Body of pancreas (tissue), 4 donors: ENCODE measurements at places on chromosomes 5 and 9. TPM values are rescaled to one million over a fixed set of nuclear protein-coding genes. Genes with fewer than 3 reads are reported as not detected.

The KLF4 gene
- 22.7 TPM for total RNA-seq

The BARHL1 gene
- total RNA-seq, result not detected

The IFNW1 gene
- not detected for total RNA-seq

The PTPN3 gene
- total RNA-seq, result 13.2 TPM

The PDZD2 gene
- 12.9 TPM for total RNA-seq

GRCh38 chr5:126000507-126000906 lies 422.7 kb upstream of the GRAMD2B start:
- no peak overlapping the region for H3K4me3 ChIP-seq
- H3K27ac ChIP-seq, result no peak overlapping the region
- no peak for DNase-seq
- H3K27me3 ChIP-seq, result no peaks in the 10 kb centered on the region
- H3K36me3 ChIP-seq, result no peaks in the 10 kb centered on the region

GRCh38 chr5:153523211-153523610 lies 32.7 kb downstream of the GRIA1 start:
- H3K4me1 ChIP-seq, result no peaks in the 10 kb centered on the region
- H3K4me3 ChIP-seq, result no peak overlapping the region
- no peak for DNase-seq
- H3K36me3 ChIP-seq, result no peaks in the 10 kb centered on the region
- no peak overlapping the region for H3K27ac ChIP-seq

GRCh38 chr5:80540691-80541090 lies 29.4 kb downstream of the ANKRD34B start:
- no peak for DNase-seq
- H3K27ac ChIP-seq, result no peak overlapping the region
- H3K27me3 ChIP-seq, result no peaks in the 10 kb centered on the region

DNA sequence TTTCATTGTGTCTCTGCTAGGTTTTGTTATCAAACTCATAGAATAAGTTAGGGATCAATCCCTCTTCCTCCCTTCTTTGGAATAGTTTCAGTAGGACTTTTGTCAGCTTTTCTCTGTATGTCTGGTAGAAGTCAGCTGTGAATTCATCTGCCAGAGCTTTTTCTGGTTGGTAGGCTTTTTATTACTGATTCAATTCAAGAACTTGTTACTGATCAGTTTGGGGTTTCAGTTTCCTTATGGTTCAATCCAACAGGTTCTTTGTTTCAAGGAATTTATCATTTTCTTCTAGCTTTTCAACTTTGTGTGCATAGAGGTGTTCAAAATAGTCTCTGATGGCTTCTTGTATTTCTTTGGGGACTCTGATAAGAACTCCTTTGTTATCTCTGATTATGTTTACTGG lies 221.7 kb downstream of the FGF10 start:
- no peak for DNase-seq
- H3K36me3 ChIP-seq, result no peaks in the 10 kb centered on the region
- no peak overlapping the region for H3K27ac ChIP-seq
- no peaks in the 10 kb centered on the region for H3K4me1 ChIP-seq

DNA sequence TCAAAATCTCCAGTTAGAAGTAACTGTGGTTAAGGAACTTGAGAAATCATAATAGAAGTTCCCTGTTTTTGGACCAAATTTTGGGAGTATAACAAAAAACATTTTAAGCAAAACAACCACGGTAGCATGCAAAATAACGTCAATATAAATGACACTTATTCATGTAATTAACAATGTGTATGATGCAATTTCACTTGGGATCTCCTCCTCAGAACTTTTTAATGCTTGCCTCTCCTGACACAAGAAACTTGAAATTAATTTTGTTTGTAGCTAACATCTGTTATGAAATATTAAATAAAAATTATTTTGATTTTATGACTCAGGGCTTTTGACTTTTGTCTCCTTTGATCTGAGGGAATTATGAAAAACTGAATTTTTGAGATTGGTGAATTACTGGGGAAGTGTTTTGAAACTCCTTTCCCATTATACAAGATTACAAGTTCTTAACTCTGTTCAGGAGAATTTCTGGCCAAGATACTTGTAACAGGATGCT lies 149.7 kb downstream of the ATP10B start:
- H3K4me3 ChIP-seq, result no peak overlapping the region
- no peak for DNase-seq
- H3K36me3 ChIP-seq, result no peaks in the 10 kb centered on the region
- no peaks in the 10 kb centered on the region for H3K27me3 ChIP-seq

DNA sequence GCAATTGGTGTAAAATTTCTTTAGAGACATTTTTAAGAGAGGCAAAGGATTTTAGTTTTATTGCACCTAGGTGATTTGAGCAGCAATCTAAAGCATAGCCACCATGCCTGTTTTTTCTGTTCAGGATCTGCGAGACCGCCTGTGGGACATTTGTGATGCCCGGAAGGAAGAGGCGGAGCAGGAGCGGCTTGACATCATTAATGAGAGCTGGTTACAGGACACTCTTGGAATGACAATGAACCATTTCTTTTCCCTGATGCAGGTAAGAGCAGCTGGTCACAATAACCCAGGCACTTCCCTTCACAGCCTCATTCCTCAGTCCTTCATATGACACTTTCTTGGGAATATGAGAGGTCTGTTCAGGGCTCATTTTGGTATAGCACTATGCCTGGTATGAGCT lies 103.2 kb upstream of the IL7R start:
- H3K4me3 ChIP-seq, result no peak overlapping the region
- no peaks in the 10 kb centered on the region for H3K27me3 ChIP-seq
- no peaks in the 10 kb centered on the region for H3K4me1 ChIP-seq
- no peaks in the 10 kb centered on the region for H3K36me3 ChIP-seq
- DNase-seq, result no peak

- DNase-seq, result no peak
- H3K36me3 ChIP-seq, result no peaks in the 10 kb centered on the region
- H3K4me1 ChIP-seq, result no peaks in the 10 kb centered on the region
These were observed 127.4 kb downstream of the COL23A1 start for GRCh38 chr5:178462816-178463215.

GRCh38 chr5:2221450-2221849 lies 338.7 kb upstream of the IRX4 start:
- no peaks in the 10 kb centered on the region for H3K27me3 ChIP-seq
- H3K4me1 ChIP-seq, result no peaks in the 10 kb centered on the region
- H3K4me3 ChIP-seq, result no peak overlapping the region
- no peaks in the 10 kb centered on the region for H3K36me3 ChIP-seq

- H3K4me3 ChIP-seq, result no peak overlapping the region
- H3K27me3 ChIP-seq, result no peaks in the 10 kb centered on the region
- no peaks in the 10 kb centered on the region for H3K36me3 ChIP-seq
- no peak overlapping the region for H3K27ac ChIP-seq
- no peak for DNase-seq
These were observed 5.8 kb downstream of the SREK1 start for GRCh38 chr5:66149950-66150349.

DNA sequence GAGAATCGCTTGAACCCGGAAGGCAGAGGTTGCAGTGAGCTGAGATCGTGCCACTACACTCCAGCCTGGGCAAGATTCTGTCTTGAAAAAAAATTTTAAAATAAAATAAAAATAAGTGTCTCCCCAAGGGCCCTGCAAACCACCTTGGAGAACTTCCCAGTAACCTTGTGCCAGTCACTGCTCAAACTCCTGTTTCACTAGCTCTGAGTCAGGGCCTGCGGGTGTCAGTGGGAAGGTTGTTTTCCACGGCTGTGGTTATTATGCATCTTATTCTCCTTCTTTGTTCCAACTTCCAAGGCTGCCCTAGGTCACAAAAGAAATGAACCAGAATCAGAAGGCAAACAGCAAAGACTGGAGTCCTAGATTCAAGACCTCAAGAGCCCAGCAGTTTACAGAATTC lies 246.7 kb downstream of the ADAMTSL1 start:
- no peaks in the 10 kb centered on the region for H3K36me3 ChIP-seq
- no peak overlapping the region for H3K27ac ChIP-seq
- no peak for DNase-seq
- H3K4me3 ChIP-seq, result no peak overlapping the region
- no peaks in the 10 kb centered on the region for H3K4me1 ChIP-seq

- no peak overlapping the region for H3K4me3 ChIP-seq
- DNase-seq, result no peak
- H3K27ac ChIP-seq, result no peak overlapping the region
- H3K27me3 ChIP-seq, result no peaks in the 10 kb centered on the region
- no peaks in the 10 kb centered on the region for H3K36me3 ChIP-seq
These were observed 51.0 kb downstream of the HABP4 start for GRCh38 chr9:96500696-96501632.

- no peaks in the 10 kb centered on the region for H3K36me3 ChIP-seq
- H3K27me3 ChIP-seq, result no peaks in the 10 kb centered on the region
- no peak overlapping the region for H3K4me3 ChIP-seq
- H3K27ac ChIP-seq, result no peak overlapping the region
- no peak for DNase-seq
These were observed 159.9 kb upstream of the RAI14 start for GRCh38 chr5:34496260-34496691.

- no peak for DNase-seq
- no peak overlapping the region for H3K4me3 ChIP-seq
- no peak overlapping the region for H3K27ac ChIP-seq
- peaks cover 25% of the 10 kb centered on the region for H3K4me1 ChIP-seq
- H3K27me3 ChIP-seq, result no peaks in the 10 kb centered on the region
These were observed 1.2 kb downstream of the ENTREP1 start for GRCh38 chr9:69326261-69326660.

- no peak overlapping the region for H3K4me3 ChIP-seq
- no peaks in the 10 kb centered on the region for H3K36me3 ChIP-seq
- no peak for DNase-seq
- no peaks in the 10 kb centered on the region for H3K27me3 ChIP-seq
- H3K4me1 ChIP-seq, result no peaks in the 10 kb centered on the region
These were observed 140.5 kb downstream of the SV2C start for GRCh38 chr5:76223696-76224095.

DNA sequence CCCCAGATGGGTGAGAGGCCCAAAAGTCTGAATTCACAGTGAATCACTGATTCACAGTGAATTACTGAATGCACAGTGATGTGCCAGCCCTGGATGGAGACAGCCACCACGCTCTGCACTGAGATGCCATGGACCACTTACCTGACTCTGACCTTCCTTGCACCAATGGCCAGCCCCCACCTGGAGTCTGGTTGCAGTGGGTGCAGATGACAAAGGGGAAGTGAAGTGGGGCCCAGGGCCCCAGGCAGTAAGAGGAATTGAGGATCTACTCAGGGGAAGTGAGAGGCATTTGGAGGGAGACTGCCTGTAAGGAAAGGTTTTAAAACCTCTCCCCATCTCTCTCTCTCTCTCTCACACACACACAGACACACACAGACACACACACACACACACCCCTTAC lies 412.1 kb downstream of the CYLC2 start:
- H3K27me3 ChIP-seq, result no peaks in the 10 kb centered on the region

DNA sequence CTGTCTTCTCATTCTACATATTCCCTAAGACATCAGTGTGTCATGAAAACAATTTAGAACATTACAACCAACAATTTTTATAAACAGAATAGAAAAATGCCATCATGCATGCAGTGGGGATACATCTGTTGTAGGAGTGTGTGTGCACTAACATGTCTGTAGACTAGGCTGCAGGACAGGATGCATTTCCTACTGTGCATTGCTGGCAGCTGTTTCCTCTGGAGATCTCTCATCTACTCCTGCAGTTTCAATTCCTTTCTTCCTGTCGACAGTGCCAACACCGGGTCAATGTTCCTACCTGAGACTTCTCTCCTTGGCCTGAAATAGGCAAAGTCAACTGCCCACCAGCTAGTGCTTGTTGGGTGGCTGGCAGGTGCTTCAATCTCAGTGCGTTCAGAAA lies 69.8 kb downstream of the ANKH start:
- H3K36me3 ChIP-seq, result no peaks in the 10 kb centered on the region
- no peaks in the 10 kb centered on the region for H3K4me1 ChIP-seq
- no peak overlapping the region for H3K4me3 ChIP-seq

DNA sequence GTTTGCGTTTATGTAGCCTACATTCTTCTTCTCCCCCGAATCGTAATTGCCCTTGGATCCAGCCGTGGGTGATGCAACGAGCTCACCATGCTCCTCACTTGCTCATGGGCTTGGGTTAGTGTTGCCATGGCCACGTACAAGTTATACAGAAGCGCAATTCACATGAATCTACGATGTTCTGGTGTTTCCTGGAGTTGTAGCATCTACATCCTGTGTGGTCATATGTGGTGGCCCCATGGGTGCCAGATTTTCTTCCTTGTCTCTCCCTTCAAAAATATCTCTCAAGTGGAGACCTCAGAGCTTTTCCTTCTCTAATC lies 115.3 kb downstream of the TLE4 start:
- H3K4me3 ChIP-seq, result no peak overlapping the region
- no peak overlapping the region for H3K27ac ChIP-seq
- no peaks in the 10 kb centered on the region for H3K36me3 ChIP-seq
- no peaks in the 10 kb centered on the region for H3K27me3 ChIP-seq

GRCh38 chr9:13282998-13283397 lies 3.5 kb upstream of the MPDZ start:
- H3K4me3 ChIP-seq, result no peak overlapping the region
- H3K27me3 ChIP-seq, result no peaks in the 10 kb centered on the region
- H3K36me3 ChIP-seq, result no peaks in the 10 kb centered on the region
- no peak overlapping the region for H3K27ac ChIP-seq
- no peak for DNase-seq

DNA sequence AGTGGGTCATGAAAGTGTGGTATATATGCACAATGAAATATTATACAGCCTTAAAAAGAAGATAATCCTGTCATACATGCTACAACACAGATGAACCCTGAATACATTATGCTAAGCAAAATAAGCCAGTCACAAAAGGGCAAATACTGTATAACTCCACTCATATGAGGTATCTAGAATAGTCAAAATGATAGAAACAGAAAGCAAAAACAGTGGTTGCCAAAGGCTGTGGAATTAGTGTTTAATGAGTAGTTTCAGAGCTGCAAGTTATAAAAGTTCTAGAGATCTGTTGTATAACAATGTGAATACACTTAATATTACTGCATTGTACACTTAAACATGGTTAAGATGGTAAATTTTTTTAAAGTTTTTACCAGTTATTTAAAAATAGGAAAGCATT lies 135.0 kb downstream of the OXCT1 start:
- no peak overlapping the region for H3K27ac ChIP-seq
- no peaks in the 10 kb centered on the region for H3K4me1 ChIP-seq
- no peak for DNase-seq
- no peak overlapping the region for H3K4me3 ChIP-seq
- H3K27me3 ChIP-seq, result no peaks in the 10 kb centered on the region
- no peaks in the 10 kb centered on the region for H3K36me3 ChIP-seq

GRCh38 chr9:38362852-38363588 lies 29.5 kb upstream of the ALDH1B1 start:
- H3K4me3 ChIP-seq, result no peak overlapping the region
- peak; percentile 56 for DNase-seq
- no peaks in the 10 kb centered on the region for H3K36me3 ChIP-seq
- H3K4me1 ChIP-seq, result peaks cover 5% of the 10 kb centered on the region

DNA sequence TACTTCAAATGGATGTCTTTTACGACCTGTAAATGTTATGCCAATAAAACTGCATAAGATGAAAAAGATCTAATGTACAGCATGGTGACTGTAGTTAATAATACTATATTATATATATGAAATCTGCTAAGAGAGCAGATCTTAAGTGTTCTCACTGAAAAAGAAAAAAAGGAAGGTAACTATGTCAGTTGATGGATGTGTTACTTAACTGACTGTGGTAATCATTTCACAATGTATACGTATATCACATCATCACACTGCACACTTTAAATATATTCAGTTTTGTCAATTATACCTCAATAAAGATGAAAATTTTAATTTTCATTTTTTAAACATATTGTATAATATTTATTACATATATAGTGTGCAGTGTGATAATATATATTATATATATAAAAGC lies 31.9 kb downstream of the THBS4 start:
- no peaks in the 10 kb centered on the region for H3K36me3 ChIP-seq
- H3K27ac ChIP-seq, result no peak overlapping the region
- H3K27me3 ChIP-seq, result no peaks in the 10 kb centered on the region
- H3K4me1 ChIP-seq, result no peaks in the 10 kb centered on the region
